ENCODE measurements at places on chromosomes 3 and 15.
A peak's percentile ranks its signal among the peaks of the same experiment; 100 is the strongest.

GRCh38 chr3:139187154-139187553 lies 142.5 kb upstream of the PRR23C start:
- DNase-seq = no peak

- no peak for DNase-seq
These were observed 116.3 kb downstream of the MAGI1 start for GRCh38 chr3:65922441-65922840.

DNA sequence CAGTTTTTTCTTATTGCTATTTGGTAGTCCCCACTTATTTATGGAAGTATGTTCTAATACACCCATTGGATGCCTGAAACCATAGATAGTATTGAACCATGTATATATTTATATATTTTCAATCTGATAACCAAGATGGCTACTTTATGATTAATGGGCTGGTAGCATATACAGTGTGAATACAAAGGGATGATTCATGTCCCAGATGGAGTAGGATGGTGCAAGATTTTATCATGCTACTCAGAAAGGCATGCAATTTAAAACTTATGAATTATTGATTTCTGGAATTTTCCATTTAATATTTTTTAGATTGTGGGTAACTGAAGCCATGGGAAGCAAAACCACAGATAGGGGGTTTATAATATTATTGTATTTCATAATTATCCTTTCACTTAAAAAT lies 35.2 kb downstream of the AP4E1 start:
- DNase-seq = no peak

DNA sequence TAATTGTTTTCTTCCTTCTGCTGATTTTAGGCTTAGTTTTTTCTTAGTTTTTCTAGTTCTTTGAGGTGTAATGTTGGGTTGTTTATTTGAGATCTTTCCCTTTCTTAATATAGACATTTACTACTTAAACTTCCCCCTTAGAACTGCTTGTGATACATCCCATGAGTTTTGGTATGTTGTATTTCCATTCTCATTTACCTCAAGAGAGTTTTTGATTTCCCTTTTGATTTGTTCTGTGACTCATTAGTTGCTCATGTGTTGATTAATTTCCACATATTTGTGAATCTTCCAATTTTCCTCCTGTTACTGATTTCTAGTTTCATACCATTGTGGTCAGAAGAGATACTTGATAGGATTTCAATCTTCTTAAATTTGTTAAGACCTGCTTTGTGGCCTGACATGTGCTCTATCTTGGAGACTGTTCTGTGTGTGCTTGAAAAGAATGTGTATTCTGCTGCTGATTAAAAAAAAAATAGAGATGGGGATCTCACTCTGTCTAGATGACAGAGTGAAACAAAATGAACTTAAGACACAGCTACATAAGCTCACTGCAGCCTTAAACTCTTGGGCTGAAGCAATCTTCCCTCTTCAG lies 22.3 kb downstream of the GRM2 start:
- no peak for DNase-seq

DNA sequence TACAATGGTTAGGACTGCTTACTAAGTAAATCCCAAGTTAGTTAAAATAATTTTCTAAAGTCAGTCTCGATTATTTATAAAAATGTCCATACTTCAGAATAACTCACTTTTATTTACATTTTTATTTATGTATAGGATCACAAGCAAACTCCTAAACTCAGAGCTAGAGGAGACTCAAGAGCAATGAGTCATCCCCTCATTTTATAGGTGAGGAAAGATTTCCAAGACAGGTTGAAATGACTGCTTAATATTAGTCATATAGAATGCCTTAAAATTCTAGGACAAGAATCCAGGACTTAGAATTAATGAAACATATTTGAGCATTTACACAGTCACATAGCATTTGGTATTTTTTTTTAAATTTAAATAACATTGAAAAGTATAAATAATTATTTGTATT lies 983.8 kb downstream of the SI start:
- DNase-seq = no peak

- DNase-seq = no peak
These were observed 9.6 kb upstream of the LIPH start for GRCh38 chr3:185561958-185562357.

- no peak for DNase-seq
These were observed 11.9 kb downstream of the PRKAR2A start for GRCh38 chr3:48835650-48836366.

GRCh38 chr3:42188376-42188775 lies 77.6 kb downstream of the CCK start:
- DNase-seq = no peak

DNA sequence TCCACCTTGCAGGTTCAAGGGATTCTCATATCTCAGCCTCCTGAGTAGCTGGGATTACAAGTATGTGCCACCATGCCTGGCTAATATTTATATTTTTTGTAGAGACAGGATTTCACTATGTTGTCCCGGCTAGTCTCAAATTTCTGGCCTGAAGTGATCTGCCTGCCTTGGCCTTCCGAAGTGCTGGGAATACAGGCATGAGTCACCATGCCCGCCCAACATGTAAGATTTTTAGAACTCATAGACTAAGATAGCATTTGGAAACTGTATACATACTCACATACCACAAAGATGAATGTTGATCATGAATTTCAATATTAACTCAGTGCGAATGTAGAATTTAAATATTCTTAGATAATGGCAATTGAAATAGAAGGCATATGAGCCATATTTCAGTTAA lies 718.9 kb downstream of the NLGN1 start:
- DNase-seq = no peak

DNA sequence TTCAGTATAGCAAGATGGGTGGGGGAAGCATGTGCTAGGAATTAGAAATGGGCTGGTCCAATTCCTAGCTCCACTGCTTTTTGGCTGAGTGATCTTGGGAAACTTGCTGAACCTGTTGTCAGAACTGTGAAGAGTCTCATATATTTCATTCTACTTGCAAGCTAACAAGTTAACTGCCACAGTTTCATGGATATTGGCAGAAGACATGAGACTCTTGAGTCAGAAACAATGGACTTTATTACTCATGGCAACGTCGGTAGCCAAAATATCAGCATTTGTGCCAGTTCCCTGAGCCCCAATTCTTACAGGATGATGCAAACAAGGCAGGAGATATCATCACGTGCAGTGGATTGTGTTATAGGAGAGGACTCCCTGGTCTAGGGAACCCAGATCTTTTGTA lies 26.6 kb upstream of the PLAAT1 start:
- no peak for DNase-seq

- DNase-seq = peak; percentile 45
These were observed 155.5 kb downstream of the FNDC3B start for GRCh38 chr3:172194702-172195406.

Measured in NCI-H146 (cell line).